Large intestine (tissue), 12 donors: ENCODE measurements at places on chromosomes 4 and X. TPM values are rescaled to one million over a fixed set of nuclear protein-coding genes. Genes with fewer than 3 reads are reported as not detected.

The SYP gene
- polyA plus RNA-seq, result 20.2 TPM

GRCh38 chrX:47902161-47902560, 65.5 kb downstream of the ZNF81 start:
- no peak for DNase-seq

The DHRSX gene
- 17.9 TPM for polyA plus RNA-seq

The PAGE1 gene
- not detected for polyA plus RNA-seq

DNA sequence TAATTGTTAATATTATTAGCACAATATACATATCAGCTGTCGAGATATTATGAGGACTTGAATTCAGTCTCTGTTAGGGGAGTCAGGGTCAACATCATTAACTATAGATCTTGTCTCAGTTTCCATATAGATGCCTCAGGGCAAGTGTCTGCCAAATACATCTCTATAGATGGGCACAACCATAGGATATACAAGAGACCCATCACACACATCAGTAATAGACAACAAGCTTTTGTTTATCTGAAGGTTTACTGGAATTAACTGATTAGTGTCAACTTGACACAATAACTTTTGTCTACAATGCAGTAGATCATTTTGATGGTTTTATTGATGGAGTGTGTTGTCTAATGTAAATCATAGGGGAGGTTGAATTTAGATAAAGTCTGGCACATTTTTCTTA, 37.1 kb upstream of the PHOX2B start:
- DNase-seq, result no peak
